PC-3 (cell line): ENCODE measurements at places on chromosomes 6 and 20.

GRCh38 chr6:157644043-157644810 lies 178.8 kb upstream of the SNX9 start:
- DNase-seq, result peak; percentile 28

- no peak for DNase-seq
Observed at GRCh38 chr20:40582531-40582930, 106.5 kb downstream of the MAFB start.

DNA sequence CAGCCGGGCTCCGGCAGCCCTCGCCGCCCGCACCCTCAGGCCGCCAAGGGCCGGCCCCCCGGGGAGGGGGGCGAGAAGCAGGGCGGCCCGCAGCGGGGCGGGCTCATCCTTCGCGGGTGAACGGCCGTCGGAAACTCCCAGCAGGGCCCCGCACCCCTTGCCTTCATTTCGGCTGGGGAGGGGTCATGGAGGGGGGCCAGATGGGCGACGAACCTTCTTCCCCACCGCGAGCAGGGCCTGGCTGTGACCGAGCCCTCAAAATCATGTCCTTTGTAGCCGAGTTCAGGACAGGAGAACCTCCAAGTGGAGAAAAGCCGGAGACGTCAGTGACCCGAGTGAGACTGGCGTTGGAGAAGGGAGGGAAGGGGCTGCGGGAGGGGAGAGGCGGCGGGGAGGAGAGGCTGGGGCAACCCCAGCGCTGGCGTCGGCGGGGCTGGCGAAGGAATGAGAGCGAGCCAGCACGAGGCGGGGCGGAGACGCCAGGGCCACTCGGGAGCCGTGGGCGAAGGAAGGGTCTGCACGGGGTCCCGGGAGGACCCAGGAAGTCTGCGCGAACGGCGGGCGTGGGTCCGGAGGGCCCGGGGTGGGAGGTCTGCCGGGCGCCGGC lies 571 bp upstream of the FOXC1 start:
- peak; percentile 27 for DNase-seq

GRCh38 chr6:76495909-76496308 lies 423.4 kb upstream of the IMPG1 start:
- DNase-seq, result no peak

GRCh38 chr6:166559662-166560061 lies 26.8 kb downstream of the RAMACL start:
- no peak for DNase-seq

DNA sequence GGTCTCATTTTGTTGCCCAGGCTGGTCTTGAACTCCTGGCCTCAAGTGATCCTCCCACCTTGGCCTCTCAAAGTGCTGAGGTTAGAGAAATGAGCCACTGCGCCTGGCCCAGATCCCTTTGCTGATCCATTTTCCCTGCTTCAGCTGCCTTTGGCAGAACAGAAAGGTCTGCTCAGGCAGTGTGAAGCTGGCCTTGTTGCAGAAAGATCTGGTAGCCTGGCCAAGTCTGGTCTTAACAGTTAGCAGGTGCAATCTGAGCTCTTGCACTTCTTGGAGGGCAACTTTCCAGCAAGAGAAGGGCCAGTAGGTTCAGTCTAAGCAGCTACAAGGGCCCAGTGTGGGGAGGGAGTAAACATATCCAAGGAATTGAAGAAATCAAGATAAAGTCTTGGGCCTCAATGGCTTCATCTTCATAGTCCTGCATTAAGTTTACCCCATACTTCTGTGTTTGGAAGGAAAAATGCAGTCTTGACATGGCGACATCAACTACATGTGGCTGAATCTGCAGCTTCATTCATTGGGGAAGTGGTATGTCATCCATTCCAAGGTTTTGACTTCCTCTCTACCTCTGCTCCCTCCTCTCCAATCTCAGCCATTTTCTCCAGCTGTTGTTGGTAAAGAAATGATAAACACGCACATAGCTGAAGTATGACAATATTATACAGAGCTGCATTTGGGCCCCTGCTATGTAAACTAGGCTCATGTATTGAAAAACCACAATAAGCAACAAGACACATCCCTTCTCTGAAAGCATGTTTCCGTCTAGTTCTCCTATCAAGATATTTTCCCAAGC lies 39.0 kb upstream of the NEDD9 start:
- no peak for DNase-seq

- DNase-seq, result no peak
Observed at GRCh38 chr6:162684961-162685360, 42.6 kb downstream of the PRKN start.

- no peak for DNase-seq
Observed at GRCh38 chr6:90703336-90703735, 116.5 kb upstream of the MAP3K7 start.

DNA sequence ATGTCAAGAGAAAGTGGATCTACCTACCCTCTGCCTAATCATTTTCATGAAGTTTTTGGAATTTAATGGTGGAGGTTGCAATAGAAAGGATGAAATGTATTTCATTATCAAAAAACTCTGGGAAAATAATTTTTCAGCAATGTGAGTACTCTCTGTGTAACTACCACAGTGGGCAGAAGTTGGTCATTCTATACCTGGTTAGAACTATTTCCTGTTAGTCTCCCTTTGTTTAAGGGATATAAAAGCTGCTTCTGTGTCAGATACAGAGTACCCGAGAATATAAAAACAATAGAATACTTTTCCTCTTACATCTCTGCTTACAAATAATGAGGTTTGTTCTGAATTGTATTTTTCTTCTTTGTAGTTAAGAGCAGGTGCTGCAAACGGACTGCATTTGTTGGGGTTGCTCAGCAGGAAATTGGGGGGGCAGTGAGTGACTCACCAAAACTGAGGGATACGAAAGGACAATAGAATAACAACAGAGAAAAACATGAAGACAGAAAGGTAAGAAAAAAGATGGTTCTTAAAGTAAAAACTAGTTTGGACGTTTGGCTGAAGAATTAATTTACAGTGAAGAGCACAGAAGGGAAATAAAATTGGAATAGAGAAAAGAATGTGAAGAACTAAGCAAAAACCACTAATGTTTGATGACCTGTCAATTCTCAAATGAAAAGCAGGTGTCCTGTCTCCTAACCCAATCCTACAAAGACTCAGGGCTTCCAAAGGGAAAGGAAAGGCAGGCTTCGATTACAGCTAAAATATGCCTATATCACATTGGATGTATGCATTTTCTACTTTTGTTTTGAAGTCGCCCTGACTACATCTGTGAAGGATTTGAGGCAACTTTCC lies 703.1 kb downstream of the RFPL4B start:
- peak; percentile 7 for DNase-seq

DNA sequence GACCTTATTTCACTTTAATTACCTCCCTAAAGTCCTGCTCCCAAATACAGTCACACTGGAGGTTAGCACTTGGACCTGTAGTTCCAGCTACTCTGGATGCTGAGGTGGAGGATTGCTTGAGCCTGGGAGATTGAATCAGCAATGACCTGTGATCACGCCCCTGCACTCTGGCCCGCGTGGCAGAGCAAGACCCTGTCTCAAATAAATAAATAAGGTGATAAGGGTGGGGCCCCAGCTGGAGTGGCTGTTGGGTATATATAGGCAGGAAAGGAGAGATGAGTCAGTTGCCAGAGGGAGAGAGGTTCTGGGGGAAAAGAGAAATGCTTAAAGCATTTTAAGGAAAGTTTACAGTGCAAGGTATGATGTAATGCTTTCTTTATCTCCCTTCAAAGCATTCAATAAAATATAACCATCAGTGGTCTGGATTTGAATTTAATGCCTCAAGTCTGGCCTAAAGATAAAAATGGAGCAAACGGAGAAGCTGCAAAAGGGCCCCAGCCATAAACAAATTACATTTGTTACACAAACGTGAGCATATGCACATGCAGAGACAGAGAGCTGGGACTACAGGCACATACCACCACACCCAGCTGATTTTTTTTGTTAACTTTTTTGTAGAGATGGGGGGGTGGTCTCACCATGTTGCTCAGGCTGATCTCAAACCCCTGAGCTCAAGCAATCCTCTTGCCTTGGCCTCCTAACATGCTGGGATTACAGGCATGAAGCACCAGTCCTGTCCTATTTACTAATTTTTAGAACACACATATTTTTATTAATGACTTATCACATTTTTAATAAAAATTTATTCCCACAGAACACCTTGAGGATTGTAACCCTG lies 6.1 kb upstream of the PM20D2 start:
- peak; percentile 59 for DNase-seq

DNA sequence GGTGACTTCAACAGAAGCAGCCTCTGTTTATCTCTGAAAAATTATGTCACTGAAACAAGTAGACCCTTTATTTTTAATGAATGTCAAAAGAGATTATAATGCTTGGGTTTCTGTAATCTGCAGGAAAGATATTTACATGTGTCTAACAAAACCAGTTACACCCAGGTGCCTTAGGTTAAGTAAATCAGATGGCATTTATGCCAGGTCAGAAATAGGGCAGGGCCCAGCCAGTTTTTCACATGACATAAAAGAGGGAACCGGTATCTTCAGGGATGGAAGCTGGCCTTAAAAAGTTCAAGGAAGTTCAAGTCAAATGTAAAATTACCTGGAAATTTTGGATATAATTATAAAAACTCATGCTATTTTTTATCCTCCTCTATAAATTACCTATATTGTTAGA lies 14.2 kb upstream of the ENPP4 start:
- no peak for DNase-seq

- no peak for DNase-seq
Observed at GRCh38 chr6:142482249-142482648, 180.4 kb downstream of the ADGRG6 start.

GRCh38 chr20:49682278-49682677 lies 31.4 kb downstream of the B4GALT5 start:
- DNase-seq, result no peak

GRCh38 chr6:42387336-42387735 lies 64.4 kb downstream of the TRERF1 start:
- DNase-seq, result peak; percentile 30

DNA sequence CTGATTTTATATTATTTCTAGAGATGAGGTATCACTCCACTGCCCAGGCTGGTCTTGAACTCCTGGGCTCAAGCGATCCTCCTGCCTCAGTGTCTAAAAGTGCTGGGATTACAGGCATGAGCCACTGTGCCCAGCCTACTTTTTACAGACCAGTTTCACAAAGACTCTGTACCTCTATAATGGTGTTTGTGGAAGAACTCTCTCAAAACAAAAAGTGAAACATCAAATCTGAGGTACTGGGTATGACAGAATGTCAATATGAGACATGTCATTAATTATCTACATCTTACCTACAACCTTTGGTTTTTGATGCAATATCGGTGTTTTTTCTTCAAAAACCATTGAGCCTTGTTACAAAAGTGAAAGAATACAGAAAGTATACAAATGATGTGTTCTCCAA lies 49.4 kb upstream of the MCM9 start:
- no peak for DNase-seq

- DNase-seq, result no peak
Observed at GRCh38 chr20:25049261-25050060, 8.5 kb downstream of the ACSS1 start.

DNA sequence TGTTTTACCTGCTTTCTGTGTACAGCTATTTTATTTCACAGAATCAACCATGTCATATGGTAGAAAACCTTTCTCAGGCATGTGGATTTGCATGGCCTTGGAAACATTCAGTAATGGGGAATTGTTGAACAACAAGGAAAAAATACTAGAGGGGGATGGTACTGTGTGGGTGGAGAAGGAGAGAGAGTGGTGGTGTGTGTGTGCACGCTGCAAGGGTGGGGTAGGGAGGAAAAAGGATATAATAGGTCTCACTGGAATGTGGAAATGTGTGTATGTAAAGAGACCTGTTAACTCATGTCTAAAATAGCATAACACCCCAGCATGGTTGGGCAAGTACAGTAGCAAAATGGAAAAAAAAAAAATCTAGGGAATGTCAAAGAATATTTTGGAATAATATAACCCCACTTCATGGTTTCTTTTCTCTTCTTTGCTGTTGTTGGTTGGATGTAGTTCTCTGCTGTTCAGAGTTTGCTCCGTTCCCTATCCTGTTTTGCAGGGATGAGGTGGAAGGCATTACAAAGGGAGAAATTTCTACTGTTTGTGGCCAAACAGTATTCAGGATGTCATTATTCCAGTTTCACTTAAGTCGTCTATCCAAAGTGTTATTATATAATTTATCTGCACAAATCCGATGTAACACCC lies 93.9 kb upstream of the CITED2 start:
- DNase-seq, result no peak

- no peak for DNase-seq
Observed at GRCh38 chr20:21303872-21304586, 898 bp downstream of the XRN2 start.

- peak; percentile 18 for DNase-seq
Observed at GRCh38 chr6:91132461-91132860, 545.6 kb upstream of the MAP3K7 start.

- no peak for DNase-seq
Observed at GRCh38 chr20:49868538-49868937, 46.8 kb downstream of the SPATA2 start.

DNA sequence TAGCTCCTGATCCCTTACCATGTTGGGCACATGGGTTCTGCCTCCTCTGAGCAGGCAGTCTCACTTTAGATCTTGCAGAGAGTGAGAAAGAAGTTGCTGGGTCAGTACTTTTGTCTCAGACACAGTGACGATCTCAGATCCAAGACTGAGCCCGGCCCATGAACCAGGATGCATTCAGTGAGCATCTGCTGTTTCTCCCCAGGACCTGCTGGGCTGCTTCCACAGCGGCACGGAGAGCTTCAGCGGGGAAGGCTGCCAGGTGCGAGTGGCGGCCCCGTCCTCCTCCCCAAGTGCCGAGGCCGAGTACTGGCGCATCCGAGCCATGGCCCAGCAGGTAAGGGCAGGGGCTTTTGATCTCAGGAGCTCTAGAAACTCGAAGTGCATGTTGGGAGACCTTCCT lies 53.9 kb upstream of the SMIM28 start:
- no peak for DNase-seq

DNA sequence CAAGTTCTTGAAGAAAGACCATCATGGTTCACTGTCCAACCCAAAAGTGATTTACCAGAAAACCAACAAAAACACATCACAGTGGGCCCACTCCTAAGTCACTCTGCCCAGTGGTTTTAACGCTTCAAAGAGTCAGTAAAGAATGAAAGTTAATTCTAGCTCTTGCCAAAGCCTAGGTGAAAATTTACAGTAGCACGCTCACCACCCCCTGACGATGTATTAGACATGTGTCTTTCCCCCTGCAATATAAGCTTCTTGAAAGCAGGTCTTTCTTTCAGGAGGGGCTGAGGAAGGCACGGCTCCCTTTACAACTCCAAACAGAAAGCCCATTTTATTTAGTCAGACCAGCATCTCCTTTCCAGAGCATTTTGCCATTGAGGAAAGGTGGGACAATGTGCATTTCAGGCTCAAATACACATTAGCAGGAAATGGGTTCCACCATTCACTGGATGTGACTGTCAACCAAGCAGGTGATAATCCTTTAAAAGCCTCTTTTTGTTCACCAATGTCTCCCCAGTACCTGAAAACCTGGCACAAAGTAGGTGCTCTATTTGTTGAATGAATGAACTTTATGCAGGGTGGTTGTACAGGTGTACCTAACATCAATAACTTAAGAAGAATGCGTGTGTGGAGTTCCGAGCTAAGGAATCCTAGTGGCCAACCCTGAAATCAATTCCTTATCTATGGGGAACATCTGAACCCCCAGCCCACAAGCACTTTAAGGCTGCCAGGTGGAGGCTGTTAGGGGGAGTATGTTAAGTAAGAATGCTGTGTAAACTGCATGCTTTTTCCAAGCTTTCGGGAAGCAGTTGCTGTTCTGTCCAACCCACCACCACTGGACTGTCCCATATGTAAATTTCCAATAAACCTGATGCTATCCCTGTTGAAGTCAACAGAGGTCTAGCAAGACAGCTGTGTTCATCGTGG lies 11.4 kb downstream of the EZR start:
- DNase-seq, result no peak
